Hippocampal formation (tissue), 2 donors: ENCODE measurements at places on chromosomes 1 and 21.
A peak's percentile ranks its signal among the peaks of the same experiment; 100 is the strongest.

DNA sequence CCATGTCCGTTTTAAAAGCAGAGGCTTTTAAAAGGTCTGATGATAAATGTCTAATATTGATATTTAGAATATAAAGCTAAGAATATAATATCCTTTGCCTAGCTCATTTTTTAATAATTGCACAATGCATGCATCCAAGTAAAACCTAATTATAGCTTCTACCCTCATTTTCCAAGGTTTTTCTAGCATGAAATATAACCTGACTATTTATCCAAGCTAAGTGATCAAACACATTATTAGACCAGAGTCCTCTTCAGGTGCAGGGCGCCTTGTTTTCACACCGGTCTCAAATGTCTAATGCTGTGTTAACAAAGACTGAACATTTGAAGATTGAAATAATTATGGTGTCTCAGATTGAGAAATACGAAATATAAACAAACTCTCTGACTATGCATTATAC lies 648.9 kb upstream of the CXADR start:
- DNase-seq: no peak

- no peak for DNase-seq
Observed at GRCh38 chr1:197841883-197842553, 60.4 kb upstream of the C1orf53 start.

- DNase-seq: no peak
Observed at GRCh38 chr1:221169447-221169889, 290.2 kb downstream of the HLX start.

DNA sequence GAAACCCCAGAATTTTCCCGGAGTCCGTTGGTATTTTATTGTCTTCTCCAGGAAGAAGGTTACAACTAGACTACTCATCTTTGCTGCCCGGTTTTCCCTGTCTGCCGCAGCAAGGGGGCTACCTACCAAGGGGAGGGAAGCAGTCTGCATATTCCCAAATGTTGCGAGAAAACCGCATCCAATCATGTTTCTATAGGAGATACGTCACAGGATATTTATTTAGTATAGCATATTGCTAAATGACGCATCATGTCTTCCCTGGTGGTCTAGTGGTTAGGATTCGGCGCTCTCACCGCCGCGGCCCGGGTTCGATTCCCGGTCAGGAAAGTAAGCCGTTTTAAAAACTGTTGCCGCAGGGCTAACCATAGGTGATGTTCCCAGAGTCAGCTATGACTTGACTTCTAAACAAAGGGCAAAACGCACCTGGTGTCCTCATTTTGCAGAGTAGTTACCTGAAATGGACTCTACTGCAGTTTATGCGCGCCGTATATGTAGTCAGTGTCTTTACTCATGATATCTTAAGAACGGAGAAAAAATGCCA lies 15.2 kb upstream of the ZNF692 start:
- DNase-seq: peak; percentile 79

DNA sequence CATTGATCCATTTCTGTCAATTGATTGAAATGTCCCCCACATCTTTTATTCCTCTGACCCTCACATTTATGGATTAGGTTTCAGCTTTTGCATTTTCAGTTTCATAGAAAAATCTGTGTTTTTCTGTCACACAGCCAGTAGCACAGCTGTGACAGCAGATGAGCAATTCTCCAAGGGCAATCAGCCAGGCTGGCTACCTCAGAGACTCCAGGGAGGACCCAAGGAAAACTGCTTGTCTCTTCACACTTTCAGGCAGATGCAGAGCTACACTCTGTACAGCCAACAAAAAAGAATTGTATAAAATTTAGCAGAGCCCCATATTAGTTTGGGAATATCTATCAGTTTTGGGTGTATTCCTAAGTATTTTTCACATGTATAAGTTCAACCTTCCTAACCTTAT lies 257.2 kb downstream of the LRRC7 start:
- DNase-seq: peak; percentile 12

- no peak for DNase-seq
Observed at GRCh38 chr1:1058921-1059493, 15.1 kb downstream of the RNF223 start.

GRCh38 chr21:30676737-30677136 lies 34.1 kb downstream of the KRTAP20-3 start:
- no peak for DNase-seq

DNA sequence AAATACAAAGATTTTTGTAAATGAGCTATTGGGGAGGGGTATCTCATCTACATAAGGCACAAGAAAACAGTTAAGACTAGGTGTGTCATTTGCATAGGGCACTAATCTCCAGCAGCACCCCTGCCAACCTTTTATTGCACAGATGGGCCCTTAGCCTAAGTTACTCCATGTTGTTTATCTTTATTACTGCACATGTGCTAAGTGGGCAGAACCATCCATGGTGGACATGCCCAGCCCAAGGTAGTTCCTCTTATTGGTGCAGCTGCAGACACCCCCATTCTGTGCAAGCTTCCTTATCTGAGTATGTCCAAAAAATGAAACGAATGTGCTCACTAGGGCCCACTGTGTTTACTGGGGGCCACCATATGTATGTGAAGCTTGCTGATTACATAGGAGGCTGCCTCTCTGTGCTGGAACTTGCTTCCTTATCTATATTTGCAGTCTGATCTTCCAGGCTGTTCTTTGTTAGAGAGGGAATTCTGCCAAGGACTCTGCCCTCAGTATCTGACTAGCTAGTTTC lies 77.3 kb upstream of the NEK7 start:
- DNase-seq: no peak

GRCh38 chr1:22104865-22105437 lies 37.9 kb downstream of the WNT4 start:
- DNase-seq: no peak

DNA sequence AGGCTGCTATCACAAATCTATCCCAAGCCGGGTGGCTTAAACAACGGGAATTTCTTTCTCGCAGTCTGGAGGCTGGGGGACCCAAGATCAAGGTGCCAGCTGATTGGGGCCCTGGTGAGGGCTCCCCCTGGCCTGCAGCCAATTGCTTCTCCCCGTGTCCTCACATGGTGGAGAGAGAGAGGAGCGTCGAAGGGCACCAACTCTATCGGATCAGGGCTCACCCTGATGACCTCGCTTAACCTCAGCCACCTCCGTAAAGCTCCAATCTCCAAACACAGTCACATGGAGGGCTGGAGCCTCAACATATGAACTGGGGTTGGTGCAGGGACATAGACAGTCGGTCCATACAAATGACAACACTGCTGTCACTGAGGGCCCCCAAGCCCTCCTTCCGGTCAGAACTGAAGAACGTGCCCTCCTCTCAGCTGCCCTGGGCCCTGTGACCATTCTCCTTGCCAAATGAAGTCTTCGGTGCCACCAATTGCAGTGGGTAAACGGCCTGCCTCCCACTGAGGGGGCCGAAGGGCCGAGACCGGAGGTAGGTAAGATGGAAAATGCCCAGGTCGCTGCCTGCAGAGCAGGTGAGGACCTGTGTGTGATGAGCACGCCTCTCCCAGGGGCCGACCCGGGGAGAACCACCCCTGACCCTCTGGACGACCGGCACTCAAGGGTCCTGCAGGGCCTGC lies 211.0 kb downstream of the TOMM20 start:
- no peak for DNase-seq

- no peak for DNase-seq
Observed at GRCh38 chr21:44858291-44858690, 15.2 kb downstream of the PTTG1IP start.

GRCh38 chr1:89630048-89630447 lies 2.9 kb upstream of the LRRC8C start:
- no peak for DNase-seq

DNA sequence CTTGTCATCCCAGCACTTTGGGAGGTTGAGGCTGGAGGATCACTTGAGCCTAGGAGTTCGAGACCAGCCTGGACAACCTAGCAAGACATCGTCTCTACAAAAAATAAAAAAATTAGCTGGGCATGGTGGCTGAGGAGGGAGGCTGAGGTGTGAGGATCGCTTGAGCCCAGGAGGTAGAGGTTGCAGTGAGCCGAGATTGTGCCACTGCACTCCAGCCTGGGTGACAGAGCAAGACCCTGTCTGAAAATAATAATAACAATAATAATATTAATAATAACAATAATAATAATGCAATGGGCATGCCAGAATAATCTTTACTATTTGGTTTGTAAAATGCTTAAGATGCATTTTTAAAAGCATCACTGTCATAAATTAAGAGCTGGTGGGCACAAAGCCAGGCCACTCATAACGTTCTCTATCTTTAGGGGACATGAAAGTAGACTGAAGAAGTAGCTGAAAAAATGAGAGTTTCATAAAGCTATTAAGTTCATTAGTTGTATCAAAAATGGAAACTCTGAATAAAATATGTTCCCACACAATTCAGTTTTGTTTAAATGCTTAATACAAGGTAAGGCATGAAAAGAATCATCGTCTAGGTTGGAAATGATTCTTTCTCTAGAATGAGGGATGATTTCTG lies 51.6 kb upstream of the ITPKB start:
- DNase-seq: no peak

- DNase-seq: no peak
Observed at GRCh38 chr1:234545517-234546386, 64.2 kb downstream of the IRF2BP2 start.

DNA sequence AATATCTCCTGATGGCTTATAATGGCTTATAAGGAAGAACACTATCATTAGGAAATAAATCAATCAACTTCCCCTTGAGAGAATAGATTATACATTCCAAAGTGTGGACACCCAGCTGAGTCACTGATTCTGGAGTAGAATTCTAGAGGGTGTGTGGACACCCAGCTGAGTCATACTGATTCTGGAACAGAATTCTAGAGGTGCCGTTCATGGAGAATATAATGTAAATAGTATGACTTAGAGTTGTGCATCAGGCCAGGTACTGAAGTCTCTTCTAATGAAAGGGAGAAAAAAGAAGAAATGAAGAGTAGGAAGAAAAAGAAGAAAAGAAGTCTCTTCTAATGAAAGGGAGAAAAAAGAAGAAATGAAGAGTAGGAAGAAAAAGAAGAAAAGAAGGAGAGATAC lies 2.4 kb upstream of the USP33 start:
- DNase-seq: no peak

GRCh38 chr1:207925210-207925609 lies 14.3 kb upstream of the CD34 start:
- DNase-seq: no peak

- peak; percentile 6 for DNase-seq
Observed at GRCh38 chr1:224698015-224698451, 81.9 kb downstream of the CNIH3 start.

- DNase-seq: no peak
Observed at GRCh38 chr1:17874710-17875109, 119.6 kb downstream of the ACTL8 start.

DNA sequence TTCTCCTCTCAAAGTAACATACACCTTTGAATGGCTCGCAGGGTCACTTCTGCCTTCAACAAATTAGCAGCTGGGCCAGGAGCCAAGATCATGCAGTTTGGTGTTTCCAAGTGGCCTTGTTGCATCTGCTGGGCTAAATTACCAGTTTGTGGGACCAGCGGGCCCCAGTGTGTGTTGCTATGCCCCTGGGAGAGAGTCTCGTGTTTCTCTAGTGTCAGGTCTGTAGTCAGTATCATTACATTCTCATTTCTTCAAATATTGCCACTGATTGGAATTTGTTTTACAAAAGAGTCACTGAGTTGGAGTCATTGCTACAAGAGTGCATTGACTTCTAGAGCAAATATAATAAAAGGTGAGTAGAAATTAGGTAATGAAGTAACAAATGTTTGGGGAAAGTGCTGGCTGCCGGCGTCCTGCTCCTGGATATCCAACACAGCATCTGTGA lies 35.5 kb downstream of the RHOU start:
- DNase-seq: no peak

GRCh38 chr1:21909286-21909759 lies 27.8 kb downstream of the HSPG2 start:
- no peak for DNase-seq

DNA sequence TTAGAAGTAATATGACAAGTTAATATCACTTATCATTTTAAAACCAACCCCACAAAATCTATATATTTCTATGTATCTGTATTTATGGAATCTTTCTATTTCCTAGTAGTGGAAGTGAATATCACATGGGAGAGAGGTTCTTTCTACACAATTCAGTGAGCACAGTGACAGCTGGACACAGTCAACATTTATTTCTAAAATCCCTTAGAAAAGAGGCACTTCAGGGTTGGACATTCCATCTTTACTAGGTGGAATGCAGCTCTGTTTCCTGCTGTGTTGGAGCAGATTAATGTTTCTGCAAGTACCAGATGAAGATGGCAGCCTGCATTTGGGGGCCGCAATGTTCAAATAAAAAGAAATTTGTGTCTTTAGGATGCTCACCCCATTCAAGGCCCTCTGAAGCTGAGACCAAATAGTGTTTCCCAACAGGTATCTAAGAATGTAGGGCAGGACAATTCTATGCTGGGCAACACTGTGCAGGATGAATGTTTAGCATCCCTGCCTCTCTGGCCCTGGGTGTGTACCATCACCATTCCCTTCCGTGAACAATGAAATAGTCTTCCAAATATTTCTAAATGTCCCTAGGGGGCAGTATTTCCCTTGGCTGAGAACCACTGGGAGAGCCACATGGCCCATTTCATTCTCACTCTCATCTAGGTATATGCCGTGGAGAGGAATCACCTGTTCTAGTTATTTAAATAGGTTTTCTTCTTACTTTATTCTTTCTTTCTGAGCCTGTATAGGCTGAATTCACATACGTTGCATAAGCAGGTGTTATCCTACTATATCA lies 394.8 kb downstream of the PRDM2 start:
- no peak for DNase-seq

DNA sequence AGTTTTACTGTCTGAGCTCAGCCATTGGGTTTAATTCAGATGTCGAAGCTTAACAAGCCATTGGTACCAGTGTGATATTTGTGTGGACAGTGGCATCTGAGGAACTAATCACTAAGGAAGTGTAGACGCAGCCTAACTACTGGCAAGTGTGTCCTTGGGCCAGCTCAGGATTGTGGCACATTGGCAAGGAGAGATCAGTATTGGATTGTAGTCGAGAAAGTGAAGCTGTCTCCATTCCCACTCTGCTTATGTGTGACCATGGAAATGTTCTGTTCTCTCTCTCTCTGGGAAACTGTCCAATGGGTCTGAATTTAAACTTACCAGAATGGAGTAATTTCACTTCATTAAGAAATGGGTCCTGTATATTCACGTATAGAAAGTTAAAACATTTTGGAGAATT lies 112.2 kb downstream of the ITSN1 start:
- DNase-seq: peak; percentile 54

- no peak for DNase-seq
Observed at GRCh38 chr21:14979264-14979663, 85.5 kb downstream of the NRIP1 start.

GRCh38 chr1:234600418-234601281 lies 9.3 kb downstream of the IRF2BP2 start:
- DNase-seq: peak; percentile 59

DNA sequence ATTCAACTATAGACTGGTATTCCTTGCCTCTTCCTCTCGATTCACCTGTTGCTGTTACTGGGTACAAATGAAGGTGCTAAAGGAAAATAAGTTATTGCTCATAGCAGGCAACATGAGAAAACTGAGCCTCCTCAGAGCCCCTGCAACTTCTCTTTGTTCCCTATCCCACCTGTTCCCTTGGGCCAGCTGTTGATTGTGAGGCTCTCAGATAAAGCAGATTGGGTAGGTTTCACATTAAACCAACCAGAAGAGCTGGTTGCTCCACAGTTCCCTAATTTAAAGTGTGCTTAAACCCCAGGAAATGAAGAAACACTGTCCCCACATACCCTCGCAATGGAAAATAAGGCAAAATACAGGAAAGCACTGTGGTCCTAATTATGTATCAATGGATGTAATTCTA lies 4.8 kb downstream of the DEDD start:
- DNase-seq: no peak

- no peak for DNase-seq
Observed at GRCh38 chr1:9059891-9060744, 9.3 kb downstream of the SLC2A5 start.

- DNase-seq: no peak
Observed at GRCh38 chr1:2279210-2279639, 51.1 kb downstream of the SKI start.
